ENCODE measurements at places on chromosomes 6 and 20.

DNA sequence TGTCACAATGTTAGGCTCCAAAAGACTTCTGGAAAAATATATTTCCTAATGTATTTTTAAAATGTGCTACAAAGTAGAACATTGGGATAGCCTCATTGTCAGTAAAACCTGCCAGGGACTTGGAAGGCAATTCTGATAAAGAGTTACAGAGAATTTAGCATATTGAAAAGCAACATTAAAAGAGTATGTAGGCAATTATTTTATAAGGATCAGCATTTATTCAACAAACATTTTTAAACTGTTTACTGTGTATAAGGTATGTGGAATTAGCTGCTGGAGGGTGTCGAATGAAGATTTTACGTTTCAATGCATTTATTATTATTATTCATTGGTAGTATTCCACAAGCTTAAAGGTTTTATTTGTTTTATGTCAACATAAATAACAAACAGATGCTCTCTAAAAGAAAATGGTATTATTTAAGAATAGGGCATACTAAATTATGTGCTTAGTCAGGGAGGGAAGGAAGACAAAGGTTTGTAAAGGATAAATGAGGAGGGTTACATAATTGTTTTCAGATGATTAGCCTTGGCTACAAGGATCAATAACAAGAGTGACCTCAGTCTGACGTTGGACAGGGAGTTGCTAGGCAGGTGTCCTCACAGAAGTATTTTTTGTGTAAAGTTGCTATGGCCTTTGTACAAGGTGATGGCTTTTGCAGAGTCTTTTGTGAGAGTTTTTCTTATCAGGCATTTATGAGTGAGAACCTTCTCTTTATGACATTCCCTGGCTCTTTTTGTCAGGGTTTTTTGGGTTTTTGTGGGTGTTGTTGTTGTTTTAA, 313.4 kb upstream of the PLCB4 start:
- no peak for DNase-seq

GRCh38 chr6:157609117-157609516, 213.9 kb upstream of the SNX9 start:
- no peak for DNase-seq

DNA sequence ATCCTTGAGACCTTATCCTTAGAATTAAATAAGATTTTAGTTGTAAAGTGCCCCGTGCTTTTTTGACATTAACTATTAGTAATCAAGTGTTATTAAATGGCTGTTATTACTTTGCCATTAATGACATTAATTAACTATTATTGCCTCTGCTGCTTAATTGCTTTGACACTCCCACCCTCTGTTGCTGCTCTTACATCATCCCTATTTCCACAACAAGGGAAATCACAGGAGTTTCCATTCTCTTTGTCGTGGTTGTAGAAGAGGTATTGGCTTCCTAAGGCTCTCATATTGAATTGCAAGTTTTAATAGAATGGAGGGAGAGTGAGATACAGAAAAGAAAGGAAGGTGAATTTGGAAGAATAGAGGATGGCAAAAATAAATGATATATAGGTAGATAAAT, 545.8 kb downstream of the MMUT start:
- no peak for DNase-seq

- DNase-seq = no peak
Measured at GRCh38 chr20:35981969-35982368, 13.6 kb downstream of the CNBD2 start.

GRCh38 chr20:49690899-49691620, 22.6 kb downstream of the B4GALT5 start:
- DNase-seq = no peak

DNA sequence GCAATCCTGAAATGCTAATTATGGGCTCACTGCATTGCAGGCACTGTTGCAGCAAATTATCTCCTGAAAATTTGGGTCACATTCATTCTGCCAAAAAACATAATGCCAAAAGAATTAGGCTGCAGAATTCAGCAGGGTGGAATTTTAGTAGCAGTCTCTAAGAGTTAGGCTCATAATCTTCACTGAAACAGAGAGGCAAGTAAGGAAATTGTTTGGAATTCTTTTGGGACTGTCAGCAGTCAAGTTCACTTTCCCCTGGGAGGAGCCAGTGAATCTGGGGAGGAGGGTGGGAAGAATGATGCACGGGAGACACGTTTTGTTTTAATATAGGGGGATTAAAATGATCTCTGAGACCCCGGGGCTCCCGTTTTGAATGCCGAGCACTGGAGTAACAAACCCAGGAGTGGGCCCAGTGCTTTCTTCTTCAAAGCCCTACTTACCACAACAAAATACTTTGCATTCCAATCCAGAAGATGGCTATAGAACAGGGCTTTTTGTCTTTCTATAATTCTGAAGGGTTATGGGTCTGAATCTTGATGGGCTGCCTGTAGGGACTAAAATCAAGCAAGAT, 44.7 kb downstream of the SOBP start:
- DNase-seq = no peak

DNA sequence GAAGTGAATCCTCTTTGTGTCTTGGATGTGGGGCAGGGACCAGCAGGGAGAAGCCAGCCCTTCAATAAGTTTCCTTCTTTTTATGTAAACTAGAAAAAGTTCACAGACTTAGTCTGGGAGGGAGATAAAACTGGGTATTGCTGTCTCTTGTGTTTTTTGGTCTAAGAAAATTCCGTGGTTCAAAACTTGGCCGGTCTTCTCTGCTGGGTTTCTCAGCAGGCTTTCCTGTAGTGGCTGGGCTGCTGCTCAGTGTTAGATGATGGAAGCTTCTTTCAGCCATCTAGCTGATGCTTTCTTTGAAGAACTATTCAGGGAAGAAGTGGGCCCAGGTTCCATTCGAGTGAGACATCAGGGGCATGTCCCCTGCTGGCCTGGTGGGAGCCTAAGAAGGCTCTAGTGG, 70.7 kb upstream of the SCP2D1 start:
- DNase-seq = no peak

- DNase-seq = no peak
Measured at GRCh38 chr6:67210450-67210849, 1424.6 kb upstream of the ADGRB3 start.

DNA sequence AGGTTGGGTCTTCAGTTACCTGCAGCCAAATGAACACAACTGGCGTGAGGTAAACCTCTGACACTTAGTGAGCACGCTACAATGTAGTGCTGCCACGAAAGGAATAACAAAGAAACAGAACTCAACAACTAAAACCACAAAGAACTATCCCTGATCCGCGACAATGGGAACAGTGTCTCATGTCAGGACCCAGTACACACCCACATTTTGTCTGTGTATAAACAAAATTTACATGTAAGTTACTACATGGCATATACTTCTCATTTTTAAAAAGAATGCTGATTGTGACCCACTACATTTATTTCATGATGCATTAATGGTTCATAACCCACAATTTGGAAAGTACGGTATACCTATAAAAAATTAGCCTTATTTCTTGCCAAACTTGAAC, 14.1 kb downstream of the FKBP1A start:
- DNase-seq = no peak

GRCh38 chr6:138503881-138504680, 4.8 kb upstream of the NHSL1 start:
- no peak for DNase-seq

GRCh38 chr6:30612687-30613248, 4.3 kb downstream of the PPP1R10 start:
- no peak for DNase-seq

DNA sequence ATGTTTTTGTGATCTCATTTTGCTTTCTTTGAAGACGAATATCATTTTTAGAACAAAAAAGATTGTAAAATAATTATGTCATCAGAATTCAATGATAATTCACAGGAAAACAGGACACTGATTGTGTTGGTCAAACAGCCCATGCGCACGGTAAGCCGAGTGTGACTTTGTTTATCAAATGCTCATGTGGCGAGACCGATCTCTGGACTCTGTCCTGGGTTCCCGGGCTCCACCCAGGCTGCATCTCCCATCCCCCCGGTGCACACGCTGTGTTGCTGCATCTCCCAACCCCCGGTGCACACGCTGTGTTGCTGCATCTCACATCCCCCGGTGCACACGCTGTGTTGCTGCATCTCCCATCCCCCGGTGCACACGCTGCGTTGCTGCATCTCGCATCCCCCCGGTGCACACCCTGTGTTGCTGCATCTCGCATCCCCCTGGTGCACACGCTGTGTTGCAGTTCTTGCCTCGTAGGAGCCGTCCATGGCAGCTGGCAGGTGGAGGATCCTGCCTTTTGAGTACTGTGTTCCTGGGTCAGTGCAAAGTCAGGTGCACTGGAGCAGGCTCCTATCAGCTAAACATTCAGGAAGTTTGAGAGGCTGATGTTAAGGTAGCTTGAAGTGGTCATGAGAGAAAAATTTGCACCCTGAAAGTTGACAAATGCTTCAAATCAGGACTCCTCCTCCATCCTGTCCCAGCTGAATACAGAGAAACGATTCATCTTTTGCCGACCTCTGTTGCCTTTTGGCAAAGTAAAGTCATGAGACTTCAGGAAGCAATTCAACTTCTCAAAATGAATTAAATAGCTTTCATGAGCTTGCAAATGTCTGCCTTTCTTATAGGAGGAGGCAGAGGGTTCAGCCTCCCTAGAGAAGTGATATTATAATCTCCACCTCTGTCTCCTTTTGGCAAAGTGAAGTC, 77.1 kb upstream of the FRMD1 start:
- DNase-seq = no peak

DNA sequence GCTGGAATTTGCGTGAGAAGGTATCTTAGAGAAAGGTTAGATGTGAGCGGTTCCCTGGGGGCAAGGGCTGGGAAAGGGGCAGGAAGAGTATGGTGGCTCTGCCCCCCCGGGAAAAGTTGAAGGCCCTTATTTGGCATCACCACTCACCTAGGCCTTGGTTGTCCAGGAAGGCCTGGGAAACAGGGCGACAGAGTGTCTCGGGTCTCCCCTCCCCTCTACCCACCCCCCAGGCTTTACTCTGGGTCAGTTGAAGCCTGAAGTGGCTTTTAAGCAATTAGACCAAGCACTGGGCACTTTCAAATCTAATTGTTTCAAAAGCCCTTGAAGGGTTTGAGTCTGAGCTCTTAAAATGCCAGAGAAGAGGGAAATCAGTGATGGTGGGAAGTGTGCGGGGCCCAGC, 30.2 kb upstream of the FOXP4 start:
- no peak for DNase-seq

- no peak for DNase-seq
Measured at GRCh38 chr6:30880698-30881252, 3.5 kb upstream of the DDR1 start.

DNA sequence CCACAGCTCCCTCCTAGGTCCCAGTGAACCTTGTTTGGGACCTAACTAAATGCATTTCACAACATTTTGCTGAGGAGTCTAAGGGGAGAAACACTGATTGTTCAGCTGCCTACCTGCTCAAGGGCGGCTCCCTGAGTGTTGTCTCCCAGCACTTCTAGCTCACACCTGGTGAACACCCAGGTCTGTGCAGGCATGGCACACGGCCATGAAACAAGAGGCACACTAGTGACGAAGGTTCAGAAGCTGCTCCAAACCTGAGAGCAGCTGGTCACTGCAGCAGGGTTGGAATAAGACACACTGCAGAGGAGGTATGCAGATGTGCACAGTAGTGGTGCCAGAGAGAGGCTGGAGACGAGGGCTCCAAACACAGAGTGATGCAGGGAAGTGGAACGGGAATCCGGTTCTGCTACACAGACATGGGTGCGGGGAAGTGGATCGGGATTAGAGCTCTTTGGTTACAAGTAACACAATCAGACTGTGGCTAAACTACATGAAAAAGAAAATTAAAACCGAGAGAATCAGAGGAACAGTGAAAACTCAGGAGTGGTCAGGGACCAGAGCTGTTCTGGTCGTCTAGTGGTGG, 486.1 kb upstream of the CDH4 start:
- no peak for DNase-seq

- DNase-seq = no peak
Measured at GRCh38 chr6:52253494-52253893, 9.2 kb upstream of the IL17F start.

DNA sequence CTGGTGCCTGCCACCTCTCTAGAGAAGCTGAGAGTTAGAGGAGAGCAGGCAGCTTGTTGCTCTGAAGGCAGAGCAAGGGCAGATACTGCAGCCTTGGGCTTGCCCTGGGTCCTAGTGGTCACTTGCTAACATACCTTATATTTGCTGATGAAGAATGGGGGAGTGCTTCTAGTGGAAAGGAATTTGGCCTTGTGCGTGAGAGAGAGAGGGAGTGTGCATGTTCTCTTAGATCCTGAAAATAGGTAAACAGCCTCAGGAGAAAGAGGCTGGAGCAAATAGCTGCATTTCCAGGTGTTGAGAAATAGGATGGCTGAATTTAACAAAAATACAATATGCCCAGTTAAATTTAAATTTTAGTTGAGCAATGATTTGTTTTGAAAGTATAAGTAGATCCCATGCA, 724.5 kb upstream of the FLRT3 start:
- no peak for DNase-seq

GRCh38 chr6:136036601-136037000, 185.1 kb downstream of the PDE7B start:
- no peak for DNase-seq

GRCh38 chr6:160076009-160076408, 45.6 kb upstream of the SLC22A1 start:
- DNase-seq = no peak

DNA sequence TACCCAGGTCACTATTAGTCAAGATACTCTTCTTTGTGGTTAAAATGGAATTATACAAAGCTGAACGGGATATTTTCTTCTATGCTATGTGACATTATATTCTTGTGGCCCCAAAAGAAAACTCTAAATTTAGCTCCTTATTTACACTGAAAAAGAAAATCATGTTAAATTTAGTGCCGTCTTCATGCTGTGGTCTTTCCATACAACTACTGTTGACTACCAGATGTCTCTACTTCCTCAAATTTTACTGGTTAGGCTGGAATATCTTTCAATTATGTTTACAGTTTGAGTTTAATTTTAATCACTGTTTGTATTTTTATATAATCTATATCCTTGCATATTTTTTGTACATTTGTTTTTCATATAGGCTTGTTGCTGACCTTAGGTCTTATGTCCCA, 95.6 kb upstream of the FOXO3 start:
- DNase-seq = no peak

DNA sequence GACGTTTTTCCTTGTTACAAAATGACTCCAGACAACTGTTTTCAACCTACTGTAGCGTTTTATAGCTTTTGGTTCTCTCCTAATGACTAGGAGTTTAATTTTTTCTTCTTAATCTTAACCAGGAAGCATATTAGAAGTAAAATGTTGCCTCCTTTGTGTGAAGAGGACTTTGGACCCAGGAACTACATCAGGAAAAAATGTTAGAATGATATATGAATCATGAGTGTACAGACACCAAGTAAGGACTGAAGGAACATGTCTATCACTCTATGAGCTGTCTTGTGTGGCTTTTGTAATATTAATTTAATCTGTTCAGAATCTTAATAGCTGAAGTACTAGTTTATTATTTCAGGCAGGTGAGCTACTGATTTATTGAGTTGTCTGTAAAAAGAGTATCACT, 71.0 kb upstream of the MARCKS start:
- no peak for DNase-seq
